ENCODE measurements at places on chromosomes 3 and 15.
A peak's percentile ranks its signal among the peaks of the same experiment; 100 is the strongest.

GRCh38 chr15:76764004-76764403 lies 141.1 kb downstream of the SCAPER start:
- no peak for DNase-seq

- DNase-seq: no peak
These were observed 181.5 kb upstream of the ICE2 start for GRCh38 chr15:60660290-60661051.

GRCh38 chr3:31610700-31611275 lies 78.1 kb downstream of the STT3B start:
- DNase-seq: no peak

- DNase-seq: no peak
These were observed 61.4 kb downstream of the TTBK2 start for GRCh38 chr15:42858999-42859789.

DNA sequence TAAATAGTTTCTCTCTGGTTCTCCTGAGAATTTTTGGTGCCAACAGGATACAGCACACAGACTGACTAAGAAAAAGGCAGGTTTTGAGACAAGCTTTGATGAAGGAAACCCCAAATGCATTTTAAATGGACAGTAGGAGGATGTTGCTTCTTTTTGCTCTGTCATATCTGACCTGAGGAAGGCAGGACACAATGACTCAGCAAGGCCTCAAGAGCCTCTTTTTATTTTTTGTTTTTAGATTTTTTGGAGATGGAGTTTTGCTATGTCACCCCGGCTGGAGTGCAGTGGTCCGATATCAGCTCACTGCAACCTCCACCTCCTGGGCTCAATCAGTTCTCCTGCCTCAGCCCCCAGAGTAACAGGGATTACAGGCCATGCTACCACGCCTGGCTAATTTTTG lies 16.9 kb upstream of the KNG1 start:
- DNase-seq: no peak

GRCh38 chr15:95972041-95972553 lies 358.4 kb upstream of the NR2F2 start:
- DNase-seq: peak; percentile 62

- no peak for DNase-seq
These were observed 138.4 kb upstream of the TBL1XR1 start for GRCh38 chr3:177335728-177336127.

GRCh38 chr3:191774485-191774884 lies 313.5 kb downstream of the PYDC2 start:
- no peak for DNase-seq

GRCh38 chr15:35282965-35283496 lies 197.9 kb upstream of the NANOGP8 start:
- DNase-seq: no peak

DNA sequence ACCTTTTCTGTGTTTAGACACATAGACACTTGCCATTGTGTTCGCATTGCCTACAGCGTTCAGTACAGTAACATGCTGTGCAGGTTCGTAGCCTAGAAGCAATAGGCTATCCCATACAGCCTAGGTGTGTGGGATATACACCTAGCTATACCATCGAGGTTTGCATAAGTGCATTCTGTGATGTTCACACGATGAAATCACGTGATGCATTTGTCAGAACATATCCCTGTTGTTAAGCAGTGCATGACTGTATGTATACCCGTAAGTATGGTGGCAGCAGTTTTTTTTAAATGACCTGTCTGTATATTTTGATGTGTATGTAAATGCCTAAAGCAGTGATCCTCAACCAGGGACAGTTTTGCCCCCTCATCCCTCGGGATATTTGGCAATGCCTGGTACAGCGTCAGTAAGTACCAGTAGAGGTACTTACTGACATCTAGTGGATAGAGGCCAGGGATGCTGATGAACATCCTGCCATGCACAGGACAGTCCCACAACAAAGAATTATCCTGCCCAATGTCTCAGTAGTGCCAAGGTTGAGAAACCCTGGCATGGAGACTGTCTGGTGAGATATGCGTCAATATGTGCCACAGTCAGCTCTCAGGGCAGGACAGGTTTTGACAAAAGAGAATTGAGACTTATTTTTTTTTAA lies 129.1 kb downstream of the HCN4 start:
- no peak for DNase-seq

DNA sequence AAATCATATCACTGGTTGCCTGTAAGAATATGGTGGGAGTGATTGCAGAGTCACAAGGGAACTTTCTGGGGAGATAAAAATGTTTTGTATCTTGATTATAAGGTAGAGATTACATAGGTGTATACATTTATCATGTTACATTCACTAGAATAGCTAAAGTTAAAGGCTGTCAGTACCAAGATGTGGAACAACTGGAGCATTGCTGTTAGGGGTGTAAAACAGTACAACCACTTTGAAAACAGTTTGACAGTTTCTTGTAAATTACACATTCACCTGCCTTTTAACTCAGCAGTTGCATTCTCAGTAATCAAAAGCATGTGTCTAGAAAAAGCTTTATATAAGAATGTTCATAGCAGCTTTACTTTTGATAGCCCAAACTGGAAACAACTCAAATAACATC lies 27.6 kb downstream of the RASA2 start:
- no peak for DNase-seq

DNA sequence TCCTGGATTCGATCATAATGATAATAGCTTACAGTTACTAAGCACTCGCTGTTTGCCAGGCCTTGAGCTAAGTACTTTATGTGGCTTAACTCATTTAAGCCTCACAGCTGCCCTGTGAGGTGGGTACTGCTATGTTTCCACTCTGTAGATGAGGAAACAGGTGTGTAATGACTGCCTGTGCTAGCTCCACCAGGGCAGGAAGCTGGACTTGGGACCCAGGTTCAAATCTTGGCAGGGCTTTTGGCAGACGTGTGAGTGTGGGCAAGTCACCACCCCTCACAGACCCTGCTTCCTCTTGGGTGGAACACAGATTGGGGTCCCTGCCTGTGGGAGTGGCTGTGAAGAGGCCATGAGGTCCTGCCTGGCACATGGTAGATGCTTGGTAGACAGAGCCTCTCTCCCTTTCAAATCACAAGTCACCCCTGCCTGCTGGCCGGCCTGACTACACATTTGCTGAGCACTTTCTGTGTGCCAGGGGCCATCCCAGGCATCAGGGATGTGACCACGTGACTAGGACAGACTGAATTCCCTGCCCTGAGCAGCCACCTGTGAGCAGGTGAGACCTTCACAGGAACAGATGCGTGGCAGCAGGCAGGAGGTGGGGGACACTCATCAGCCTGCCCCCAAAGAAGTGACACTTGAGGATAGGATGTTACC lies 3.7 kb downstream of the EFCC1 start:
- no peak for DNase-seq

DNA sequence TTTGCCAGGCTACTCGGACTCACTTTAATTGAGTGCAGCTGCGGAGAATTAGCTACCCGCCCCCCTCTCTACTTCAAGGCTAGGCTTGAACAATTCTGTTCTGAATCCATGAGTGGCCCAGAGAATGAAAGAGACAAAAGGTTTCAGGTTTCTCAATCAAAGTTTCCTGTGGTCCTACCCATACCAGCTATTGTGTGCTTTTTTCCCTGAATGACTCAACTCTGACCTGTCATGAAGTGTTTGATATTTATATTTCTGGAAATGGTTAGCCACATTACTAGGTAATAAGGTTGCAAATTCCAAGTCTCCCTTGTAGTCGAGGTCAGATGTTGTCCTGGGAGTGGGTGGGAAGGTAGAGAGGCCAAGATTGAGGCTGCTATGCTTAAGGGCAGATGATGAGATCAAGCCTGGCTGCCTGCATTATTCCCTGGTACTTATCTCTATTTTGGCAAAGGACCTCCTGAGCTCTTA lies 392.7 kb upstream of the TBL1XR1 start:
- no peak for DNase-seq

DNA sequence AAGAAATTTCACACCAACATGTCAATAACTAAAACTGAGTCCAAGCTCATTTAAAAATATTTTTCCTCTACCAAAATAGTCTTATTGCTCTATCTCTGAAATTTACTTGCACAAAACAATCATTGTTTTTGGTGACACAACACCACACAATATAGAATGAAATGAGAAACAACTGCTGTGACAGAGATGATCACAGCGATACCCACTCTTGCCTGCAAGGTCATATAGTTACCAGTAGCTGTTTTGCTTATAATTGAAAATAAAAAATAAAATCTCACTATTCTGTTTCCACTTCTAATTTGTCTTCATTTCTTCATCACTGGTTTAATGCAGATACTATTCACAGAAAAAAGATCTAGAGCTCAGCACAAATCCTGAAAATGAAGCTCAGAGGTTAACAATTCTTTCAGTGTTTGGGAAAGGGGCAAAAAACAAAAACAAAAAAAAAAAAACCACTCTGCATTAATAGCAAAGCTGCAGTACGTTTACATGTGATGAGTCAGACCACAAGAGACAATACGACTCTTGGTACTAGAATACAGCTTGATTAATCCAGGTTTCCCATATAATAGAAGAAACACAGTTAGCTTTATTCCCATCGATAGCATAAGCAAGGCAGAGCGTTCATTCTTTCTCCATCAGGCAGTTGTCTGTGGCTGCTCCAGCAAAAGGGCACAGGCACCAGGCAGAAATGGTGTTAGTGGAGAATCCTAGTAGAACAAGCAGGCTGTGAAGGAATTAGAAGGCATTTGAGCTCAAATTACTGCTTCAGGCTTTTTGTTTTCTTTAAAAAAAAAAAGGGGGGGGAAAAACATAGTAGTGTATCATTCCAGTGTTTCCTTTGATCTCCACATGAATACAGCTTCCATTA lies 773 bp downstream of the ANKRD28 start:
- peak; percentile 28 for DNase-seq

DNA sequence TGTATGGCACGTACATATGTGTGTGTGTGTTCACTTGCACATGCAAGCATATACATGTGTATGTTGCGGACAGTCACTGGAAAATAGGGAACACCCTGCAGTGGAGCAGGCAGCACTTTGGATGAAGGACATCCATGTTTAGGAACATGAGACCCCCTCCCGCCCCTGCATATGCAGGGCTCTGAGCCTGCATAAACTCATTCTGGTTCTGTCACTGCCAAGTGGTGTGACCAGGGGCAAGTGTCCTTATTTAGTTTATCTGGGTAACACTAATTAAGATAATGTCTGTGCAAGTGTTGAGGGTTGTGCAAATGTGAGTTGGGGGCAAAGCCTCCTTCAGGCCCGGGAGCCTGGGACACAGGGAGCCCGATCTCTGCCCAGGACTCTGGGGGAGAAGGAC lies 105.7 kb downstream of the CORO2B start:
- DNase-seq: no peak

Measured in DND-41 (cell line).